ENCODE measurements at places on chromosomes 13 and 19.

DNA sequence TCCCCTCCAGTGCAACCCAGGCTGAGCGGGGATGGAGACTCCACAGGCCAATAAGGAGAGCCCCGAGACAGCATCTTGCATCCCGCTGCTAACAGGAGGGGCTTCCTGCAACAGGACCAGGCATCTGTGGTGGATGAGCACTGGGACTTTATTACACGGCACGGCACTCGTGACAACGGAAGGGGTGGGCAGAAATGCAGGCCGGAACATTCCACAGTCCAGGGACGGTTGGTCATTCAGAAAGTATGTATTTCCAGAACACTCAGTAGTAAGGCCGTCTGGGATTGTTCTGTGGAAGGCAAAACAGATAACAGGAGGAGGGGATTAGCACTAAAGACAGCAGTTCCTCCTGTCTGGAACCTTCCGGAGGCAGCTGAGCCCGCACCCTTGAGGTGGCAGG is 3.3 kb upstream of the TM6SF2 start:
- DNase-seq: no peak

GRCh38 chr13:22226086-22226485 is 555.2 kb downstream of the FGF9 start:
- no peak for DNase-seq

DNA sequence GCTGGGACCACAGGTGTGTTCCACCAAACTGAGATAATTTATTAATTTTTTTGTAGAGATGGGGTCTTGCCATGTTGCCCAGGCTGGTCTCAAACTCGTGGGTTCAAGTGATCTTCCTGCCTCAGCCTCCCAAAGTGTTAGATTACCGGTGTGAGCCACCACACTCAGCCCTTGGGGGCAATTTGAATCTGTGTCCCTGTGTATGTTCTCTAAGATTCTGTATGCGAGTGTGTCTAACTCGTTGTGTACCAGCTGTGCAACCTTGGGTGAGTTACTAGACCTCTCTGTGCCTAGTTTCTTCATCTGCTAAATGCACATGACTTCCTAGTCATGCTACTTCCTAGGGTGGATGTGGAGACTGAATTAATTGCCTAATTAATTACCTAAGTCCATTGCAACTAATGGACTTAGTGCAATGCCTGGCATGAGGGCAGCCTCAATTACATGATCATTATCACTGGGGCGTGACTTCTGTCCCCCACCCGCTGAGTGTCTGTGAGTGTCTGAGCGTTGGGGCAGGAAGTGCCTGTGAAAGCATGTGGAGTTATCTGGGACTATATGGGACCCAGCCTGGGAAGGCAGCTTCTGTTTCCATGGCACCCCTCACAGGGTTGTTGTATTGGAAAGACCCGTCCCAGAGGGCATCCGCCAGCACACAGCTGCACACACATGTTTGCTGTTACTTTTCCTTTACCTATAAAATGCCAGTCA is 1.8 kb upstream of the NCCRP1 start:
- no peak for DNase-seq

DNA sequence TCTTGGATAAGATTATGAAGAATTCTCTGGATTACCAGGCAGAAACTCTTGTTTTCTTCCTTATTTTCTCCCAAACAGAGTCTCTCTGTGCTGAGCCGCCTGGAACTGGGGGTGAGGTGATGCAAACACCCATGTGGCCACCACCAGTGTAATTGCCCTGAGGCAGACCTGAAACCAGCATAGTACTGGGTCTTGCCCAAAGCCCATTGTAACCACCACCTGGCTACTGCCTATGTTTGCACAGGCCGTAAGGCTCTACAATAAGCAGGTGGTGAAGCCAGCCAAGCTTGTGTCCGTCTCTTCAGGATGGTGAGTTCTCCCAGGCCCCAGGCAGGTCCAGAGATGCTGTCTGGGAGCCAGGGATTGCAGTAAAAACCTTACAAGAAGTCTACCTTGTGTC is 18.9 kb upstream of the KBTBD7 start:
- no peak for DNase-seq

GRCh38 chr13:113639616-113640262 is 18.3 kb downstream of the ATP4B start:
- peak; percentile 2 for DNase-seq
